CD14-positive monocyte (primary cell): ENCODE measurements at places on chromosomes 2 and 18. TPM values are rescaled to one million over a fixed set of nuclear protein-coding genes. Genes with fewer than 3 reads are reported as not detected.

The APLF gene
- polyA plus RNA-seq: 1.8 TPM

The CDCA7 gene
- 0.66 TPM for polyA plus RNA-seq

The ANXA4 gene
- 26.5 and 30.0 TPM in 2 replicates for polyA plus RNA-seq

The PASK gene
- 2.9 and 4.3 TPM in 2 replicates for polyA plus RNA-seq

The ONECUT2 gene
- not detected in 2 replicates for polyA plus RNA-seq

The RMDN2 gene
- polyA plus RNA-seq: 10.7 TPM

DNA sequence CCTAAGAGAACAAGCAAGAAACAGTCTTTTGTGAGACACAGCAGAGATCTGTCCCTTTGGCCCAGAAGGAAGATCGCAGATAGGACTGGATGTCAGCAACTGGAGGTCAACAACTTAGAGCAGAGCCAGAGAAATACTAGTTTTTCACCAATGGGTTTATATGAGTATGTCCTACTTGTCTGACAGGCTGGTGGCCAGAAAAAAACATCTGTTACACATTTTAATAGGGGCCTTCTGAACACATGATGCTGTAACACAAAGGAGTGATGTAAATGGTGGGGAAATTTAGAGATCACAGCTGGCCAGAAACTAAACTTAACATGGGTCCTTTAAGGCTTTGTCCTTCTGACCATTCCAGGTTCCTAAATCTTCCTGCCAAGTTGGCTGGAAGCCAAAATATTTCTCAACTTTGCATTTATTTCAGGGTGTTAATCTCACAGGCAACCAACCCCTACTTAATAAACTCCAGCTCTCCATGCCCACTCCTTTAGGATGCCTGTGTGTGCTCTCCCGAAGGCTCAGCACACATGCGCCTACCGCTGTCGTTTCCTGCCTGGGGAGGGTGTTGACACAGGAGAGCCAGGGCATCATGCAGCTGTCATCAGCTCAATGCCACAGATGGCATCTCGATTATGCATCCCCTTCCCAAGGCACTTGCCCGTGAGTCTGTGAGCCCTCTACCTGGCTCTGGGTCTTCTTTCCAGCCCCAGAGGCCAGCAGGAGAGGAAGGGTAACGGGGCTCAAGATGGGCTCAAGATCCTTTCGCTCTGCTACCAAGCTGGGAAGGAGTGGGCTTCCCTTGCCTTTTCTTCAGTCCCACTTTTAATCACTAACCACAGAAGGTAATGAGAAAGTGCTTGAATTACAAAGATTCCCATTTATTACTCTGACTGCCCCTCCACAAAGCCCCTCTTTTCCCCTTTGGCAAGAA, 252.5 kb downstream of the ETAA1 start:
- H3K27ac ChIP-seq: no peak overlapping the region
- no peak for DNase-seq
- no peaks in the 10 kb centered on the region for H3K4me1 ChIP-seq
- H3K4me3 ChIP-seq: no peak overlapping the region
- no peaks in the 10 kb centered on the region for H3K27me3 ChIP-seq
- no peaks in the 10 kb centered on the region for H3K36me3 ChIP-seq

- no peaks in the 10 kb centered on the region for H3K27me3 ChIP-seq
- H3K36me3 ChIP-seq: no peaks in the 10 kb centered on the region
- no peak overlapping the region for H3K4me3 ChIP-seq
These were observed 137.3 kb upstream of the FHL2 start for GRCh38 chr2:105536175-105536574.

GRCh38 chr2:215601990-215602721, 166.3 kb upstream of the FN1 start:
- H3K4me1 ChIP-seq: no peaks in the 10 kb centered on the region
- no peaks in the 10 kb centered on the region for H3K36me3 ChIP-seq
- no peak overlapping the region for H3K27ac ChIP-seq
- no peak for DNase-seq

GRCh38 chr2:19887510-19887909, 14.3 kb downstream of the TTC32 start:
- no peaks in the 10 kb centered on the region for H3K27me3 ChIP-seq
- H3K27ac ChIP-seq: no peak overlapping the region
- H3K36me3 ChIP-seq: no peaks in the 10 kb centered on the region
- DNase-seq: peak; percentile 35

DNA sequence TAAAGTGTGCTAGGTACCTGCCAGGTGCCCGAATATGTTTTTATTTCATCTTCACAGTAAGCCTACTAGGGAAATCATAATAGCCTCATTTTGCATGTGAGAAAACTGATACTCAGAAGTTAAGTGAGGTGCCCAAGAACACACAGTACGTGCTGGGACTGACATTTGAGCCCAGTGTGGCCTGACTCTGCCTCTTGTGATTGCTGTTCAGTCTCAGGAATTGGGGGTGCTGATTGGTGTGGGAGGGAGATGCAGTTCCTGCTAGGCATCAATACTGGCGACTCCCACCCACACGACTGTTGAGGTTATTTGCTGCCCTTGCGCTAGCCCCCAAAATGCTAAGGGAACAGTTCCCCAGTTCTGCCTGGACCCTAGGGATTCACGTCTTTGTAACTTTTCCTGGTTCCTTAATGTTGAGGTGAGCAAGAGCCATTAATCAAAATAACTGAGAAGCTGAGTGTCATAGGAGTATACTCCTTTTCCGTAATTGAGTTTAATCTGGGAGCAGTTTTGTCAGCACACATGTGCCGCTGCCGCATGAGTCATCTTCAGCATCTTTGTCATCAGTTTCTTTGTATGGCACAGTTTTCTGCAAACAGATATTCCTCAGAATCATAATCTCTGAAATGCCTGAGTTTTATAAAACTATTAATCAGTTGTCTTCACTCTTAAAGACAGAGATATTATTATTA, 120.7 kb downstream of the NCK2 start:
- H3K27me3 ChIP-seq: no peaks in the 10 kb centered on the region
- H3K4me3 ChIP-seq: no peak overlapping the region
- no peaks in the 10 kb centered on the region for H3K4me1 ChIP-seq
- H3K36me3 ChIP-seq: no peaks in the 10 kb centered on the region

DNA sequence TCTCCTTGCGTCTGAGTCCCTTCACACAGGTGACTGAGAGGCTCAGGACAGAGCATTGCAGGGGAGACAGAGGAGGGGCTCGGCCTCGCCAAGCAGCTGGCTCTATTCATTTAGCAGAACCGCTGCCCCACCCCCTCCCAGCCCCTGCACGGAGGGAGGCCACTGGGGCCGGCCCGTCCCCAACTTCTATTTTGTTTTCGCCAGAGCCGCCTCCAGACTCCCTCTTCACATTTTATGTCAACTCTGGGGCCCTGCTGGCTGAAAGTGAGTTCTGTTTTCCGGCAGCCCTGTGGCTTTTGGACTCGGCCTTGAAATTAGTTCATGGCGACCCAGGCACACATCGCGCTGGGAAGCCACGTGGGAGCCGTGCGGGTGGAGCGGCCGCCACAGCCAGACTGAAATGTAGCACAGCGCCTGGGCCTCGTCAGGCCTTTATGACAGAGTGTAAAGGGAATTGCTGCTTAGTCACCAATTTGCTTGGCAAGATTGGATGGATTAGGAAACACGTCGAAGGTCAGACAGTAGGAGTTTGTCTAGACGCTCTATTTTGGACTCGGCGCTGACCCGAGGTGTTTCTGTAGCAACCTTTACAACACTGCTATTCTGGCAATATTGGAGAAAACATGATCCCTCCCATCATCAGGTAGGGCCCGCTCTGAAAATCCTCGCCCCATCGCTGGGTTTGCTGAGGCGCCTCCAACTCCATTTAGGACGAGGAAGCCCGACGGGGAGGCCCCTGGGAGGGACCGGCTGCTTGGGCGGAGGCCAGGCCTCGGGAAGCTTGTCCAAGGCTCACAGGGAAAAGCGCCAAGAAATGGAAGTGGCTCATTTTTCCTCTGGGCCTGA, 90.7 kb upstream of the CTDP1 start:
- H3K4me1 ChIP-seq: no peaks in the 10 kb centered on the region
- no peak for DNase-seq
- no peak overlapping the region for H3K4me3 ChIP-seq
- no peaks in the 10 kb centered on the region for H3K36me3 ChIP-seq

GRCh38 chr2:3626812-3627499, 31.0 kb upstream of the ALLC start:
- H3K4me3 ChIP-seq: no peak overlapping the region
- DNase-seq: no peak
- H3K27ac ChIP-seq: no peak overlapping the region
- H3K36me3 ChIP-seq: no peaks in the 10 kb centered on the region
- no peaks in the 10 kb centered on the region for H3K4me1 ChIP-seq

DNA sequence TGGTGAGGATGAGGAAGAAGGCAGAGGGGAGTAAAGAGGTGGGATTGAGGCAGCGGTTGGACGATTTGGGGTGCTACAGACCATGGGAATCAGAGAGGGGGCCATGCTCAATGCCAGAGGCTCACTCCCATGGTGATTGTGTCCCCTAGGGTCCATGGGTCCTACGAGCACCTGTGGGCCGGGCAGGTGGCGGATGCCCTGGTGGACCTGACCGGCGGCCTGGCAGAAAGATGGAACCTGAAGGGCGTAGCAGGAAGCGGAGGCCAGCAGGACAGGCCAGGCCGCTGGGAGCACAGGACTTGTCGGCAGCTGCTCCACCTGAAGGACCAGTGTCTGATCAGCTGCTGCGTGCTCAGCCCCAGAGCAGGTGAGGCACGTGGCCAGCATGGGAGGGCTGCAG, 5.2 kb downstream of the CAPN10 start:
- peaks cover 17% of the 10 kb centered on the region for H3K4me1 ChIP-seq
- H3K36me3 ChIP-seq: peaks cover 79% of the 10 kb centered on the region
- no peak overlapping the region for H3K27ac ChIP-seq
- H3K27me3 ChIP-seq: no peaks in the 10 kb centered on the region

- no peaks in the 10 kb centered on the region for H3K36me3 ChIP-seq
- no peak overlapping the region for H3K27ac ChIP-seq
- no peak overlapping the region for H3K4me3 ChIP-seq
These were observed 1.2 kb upstream of the AOX1 start for GRCh38 chr2:200584639-200585038.

- no peaks in the 10 kb centered on the region for H3K27me3 ChIP-seq
- no peak overlapping the region for H3K27ac ChIP-seq
- H3K36me3 ChIP-seq: no peaks in the 10 kb centered on the region
- H3K4me1 ChIP-seq: no peaks in the 10 kb centered on the region
- no peak overlapping the region for H3K4me3 ChIP-seq
These were observed 98.8 kb downstream of the MRO start for GRCh38 chr18:50721006-50721405.

- H3K27ac ChIP-seq: no peak overlapping the region
- H3K27me3 ChIP-seq: no peaks in the 10 kb centered on the region
- DNase-seq: no peak
- no peak overlapping the region for H3K4me3 ChIP-seq
These were observed 42.9 kb upstream of the TMEM178A start for GRCh38 chr2:39622860-39623259.

DNA sequence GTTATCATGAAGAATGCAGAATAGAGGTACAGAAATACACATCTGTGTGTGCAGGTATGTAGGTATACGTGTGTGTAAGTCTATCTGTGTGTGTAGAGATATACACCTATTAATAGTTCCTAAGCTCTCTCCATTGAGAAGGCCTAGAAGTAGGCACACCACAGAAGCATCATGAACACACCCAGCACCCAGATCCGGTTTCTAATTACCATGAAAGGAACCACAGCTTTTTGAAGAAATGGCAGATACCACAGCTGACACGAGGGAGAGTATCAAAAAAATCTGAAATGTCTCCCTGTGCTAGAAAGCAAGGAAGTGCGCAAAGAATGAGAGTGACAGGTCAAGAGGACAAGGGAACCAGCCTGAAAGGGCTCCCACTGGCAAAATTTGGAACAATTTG, 27.7 kb upstream of the AP1S3 start:
- H3K4me1 ChIP-seq: peaks cover 22% of the 10 kb centered on the region
- H3K27ac ChIP-seq: no peak overlapping the region
- H3K36me3 ChIP-seq: no peaks in the 10 kb centered on the region
- H3K4me3 ChIP-seq: no peak overlapping the region

GRCh38 chr2:241483305-241483704, 25.1 kb downstream of the STK25 start:
- H3K27me3 ChIP-seq: no peaks in the 10 kb centered on the region
- H3K36me3 ChIP-seq: no peaks in the 10 kb centered on the region
- DNase-seq: no peak
- H3K4me3 ChIP-seq: no peak overlapping the region

DNA sequence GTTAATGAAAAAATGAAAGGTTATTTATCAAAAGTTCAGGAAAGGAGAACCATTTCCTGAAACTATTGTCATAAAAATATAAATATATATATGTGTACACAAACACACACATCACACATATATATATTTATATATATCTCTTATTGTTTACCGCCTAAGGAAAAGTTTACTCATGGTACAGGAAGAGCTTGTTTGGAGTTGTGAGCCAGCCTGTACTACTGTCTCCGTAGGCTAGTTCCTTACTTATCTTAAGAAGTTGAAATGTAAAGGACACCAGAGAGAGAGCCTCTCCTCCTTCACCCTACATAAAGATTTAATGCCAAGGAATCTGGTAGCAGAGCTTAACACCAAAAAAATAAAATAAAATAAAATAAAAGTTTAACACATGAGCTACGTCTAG, 19.6 kb downstream of the DSC1 start:
- H3K36me3 ChIP-seq: no peaks in the 10 kb centered on the region
- no peak for DNase-seq
- H3K27me3 ChIP-seq: no peaks in the 10 kb centered on the region
- H3K27ac ChIP-seq: no peak overlapping the region
- H3K4me3 ChIP-seq: no peak overlapping the region

- DNase-seq: peak; percentile 76
- no peaks in the 10 kb centered on the region for H3K27me3 ChIP-seq
- H3K4me1 ChIP-seq: peaks cover 46% of the 10 kb centered on the region
- H3K4me3 ChIP-seq: no peak overlapping the region
- H3K36me3 ChIP-seq: peaks cover 53% of the 10 kb centered on the region
- H3K27ac ChIP-seq: peak overlapping the region; percentile 96
These were observed 69.6 kb downstream of the POLR1A start for GRCh38 chr2:86035883-86036668.

DNA sequence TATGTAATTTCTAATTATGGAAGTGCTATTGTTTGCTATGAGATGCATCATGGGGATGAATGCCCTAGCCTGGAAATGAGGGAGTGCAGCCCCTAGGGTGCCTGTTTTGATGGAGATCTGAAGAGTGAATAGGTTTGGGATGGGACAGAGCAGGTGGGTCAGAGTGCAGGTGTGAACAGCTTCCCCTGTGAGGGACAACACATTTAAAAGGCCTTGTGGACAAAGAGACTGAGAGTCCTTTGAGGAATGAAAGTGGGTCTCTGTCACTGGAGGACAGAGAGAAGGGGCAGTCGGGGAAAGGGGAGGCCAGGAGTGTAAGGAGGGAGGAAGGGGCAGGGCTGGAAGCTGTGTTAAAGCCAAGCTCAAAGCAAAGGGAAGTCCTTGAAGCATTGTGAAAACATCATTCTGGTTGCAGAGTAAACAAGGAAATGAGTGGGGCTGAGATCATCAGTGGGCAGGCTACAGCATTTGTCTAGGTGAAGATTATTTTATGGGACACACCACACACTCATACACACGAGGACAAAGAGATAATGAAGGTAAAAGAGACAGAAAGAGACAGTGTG, 877.6 kb downstream of the SLC4A3 start:
- H3K27me3 ChIP-seq: no peaks in the 10 kb centered on the region
- no peak overlapping the region for H3K27ac ChIP-seq
- DNase-seq: no peak
- H3K4me3 ChIP-seq: no peak overlapping the region
- H3K4me1 ChIP-seq: no peaks in the 10 kb centered on the region

- H3K27me3 ChIP-seq: no peaks in the 10 kb centered on the region
- H3K27ac ChIP-seq: no peak overlapping the region
- H3K36me3 ChIP-seq: no peaks in the 10 kb centered on the region
- no peak overlapping the region for H3K4me3 ChIP-seq
- no peak for DNase-seq
These were observed 392.4 kb downstream of the ALK start for GRCh38 chr2:29528891-29529520.
